ENCODE measurements at places on chromosomes 5 and 9.
A peak's percentile ranks its signal among the peaks of the same experiment; 100 is the strongest.

- peak; percentile 61 for DNase-seq
These were observed 2.7 kb downstream of the GCNT4 start for GRCh38 chr5:75049456-75050351.

DNA sequence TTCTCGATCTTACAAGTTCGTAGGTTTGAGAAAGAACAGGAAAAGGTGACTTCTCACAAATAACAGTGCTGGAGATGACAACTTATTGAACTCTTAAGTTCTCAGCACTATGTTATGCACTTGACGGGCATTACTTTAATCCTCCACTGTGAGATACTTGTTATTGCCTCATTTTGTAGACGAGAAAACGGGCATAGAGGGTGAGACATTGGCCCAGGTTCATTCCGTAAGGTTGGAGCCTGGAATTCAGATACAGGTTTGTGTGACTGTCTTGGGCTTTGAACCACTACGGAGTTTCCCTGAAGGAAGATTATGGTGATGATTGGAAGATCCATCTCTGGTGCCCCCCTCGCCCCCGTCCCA is 657 bp downstream of the MAT2B start:
- peak; percentile 45 for DNase-seq

DNA sequence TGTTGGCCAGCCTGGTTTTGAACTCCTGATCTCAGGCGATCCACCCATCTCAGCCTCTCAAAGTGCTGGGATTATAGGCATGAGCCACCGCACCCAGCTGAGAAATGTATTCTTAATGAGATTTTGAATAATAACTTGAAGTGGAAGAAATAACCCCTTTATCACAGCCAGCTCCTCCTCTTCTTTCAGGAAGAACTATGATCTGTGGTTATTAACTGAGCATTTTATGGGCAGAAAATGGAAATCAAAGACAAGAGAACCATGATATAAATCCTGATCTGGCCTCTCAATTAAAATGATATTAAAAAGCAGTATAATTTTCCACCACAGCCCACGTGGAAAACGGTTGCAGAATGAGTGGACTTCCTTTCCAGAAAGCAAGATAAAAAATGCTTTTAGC is 206.6 kb downstream of the PRELID2 start:
- no peak for DNase-seq

- DNase-seq = no peak
These were observed 245.7 kb downstream of the ASTN2 start for GRCh38 chr9:117169089-117169621.

DNA sequence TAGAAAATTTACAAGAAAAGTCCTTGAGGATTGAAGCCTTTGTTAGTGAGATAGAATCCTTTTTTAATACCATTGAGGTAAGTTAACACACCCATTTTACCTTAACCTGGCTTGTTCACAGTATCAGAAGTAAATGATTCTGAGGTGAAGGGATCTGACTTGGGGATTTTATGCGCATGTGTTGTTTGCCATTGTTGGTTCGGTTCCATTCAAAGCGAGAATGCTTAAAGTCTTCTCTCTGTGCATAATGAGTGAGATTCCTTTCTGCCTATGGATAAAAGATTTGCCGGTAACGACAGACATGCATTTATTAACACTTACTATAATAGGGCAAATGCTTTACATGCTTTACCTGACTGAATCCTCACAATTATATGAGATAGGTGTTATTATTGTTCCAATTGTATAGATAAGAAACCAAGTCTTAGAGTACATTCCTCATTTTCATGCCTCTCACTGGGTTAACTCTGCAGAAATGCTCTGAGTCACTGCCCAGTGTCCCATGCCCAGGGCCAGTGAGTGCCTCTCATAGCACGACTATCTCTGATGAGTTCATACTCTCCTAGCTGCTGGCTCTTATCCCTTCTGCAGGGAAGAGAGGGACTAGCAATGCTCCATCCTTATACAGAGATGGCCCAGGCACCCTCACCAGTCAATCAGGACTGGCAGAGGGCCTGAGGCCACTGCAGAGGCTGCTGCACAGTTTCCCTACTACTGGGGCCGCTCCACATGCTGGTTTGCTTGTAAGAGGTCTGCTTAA is 54.4 kb downstream of the CMYA5 start:
- DNase-seq = peak; percentile 2

- no peak for DNase-seq
These were observed 62.8 kb downstream of the MAP1B start for GRCh38 chr5:72170101-72170500.

GRCh38 chr9:120137186-120137840 is 442.7 kb downstream of the CDK5RAP2 start:
- no peak for DNase-seq

DNA sequence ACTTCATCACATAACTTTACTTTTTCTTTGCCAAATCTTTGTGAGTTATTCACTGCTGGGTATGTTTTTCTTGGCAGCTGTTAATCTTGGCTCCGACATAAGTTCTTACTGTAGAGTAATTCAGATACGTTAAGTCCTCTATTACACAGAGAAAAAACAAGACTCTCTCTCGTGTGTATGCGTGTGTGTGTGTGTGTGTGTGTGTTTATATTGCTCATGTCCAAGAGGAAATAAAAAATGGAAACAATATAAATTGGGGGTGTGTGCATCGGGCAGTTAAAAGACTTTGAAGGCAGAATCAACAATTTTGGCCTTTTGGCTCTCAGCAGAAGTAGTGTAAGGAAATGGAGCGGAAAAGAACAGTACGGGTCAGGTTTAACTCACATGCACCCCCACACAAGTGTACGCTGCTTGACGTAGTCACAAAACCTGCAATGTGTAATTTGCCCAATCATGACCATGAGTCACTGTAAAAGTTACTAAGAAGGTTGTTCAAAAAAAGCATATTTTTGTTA is 67.2 kb upstream of the IFNE start:
- peak; percentile 95 for DNase-seq

DNA sequence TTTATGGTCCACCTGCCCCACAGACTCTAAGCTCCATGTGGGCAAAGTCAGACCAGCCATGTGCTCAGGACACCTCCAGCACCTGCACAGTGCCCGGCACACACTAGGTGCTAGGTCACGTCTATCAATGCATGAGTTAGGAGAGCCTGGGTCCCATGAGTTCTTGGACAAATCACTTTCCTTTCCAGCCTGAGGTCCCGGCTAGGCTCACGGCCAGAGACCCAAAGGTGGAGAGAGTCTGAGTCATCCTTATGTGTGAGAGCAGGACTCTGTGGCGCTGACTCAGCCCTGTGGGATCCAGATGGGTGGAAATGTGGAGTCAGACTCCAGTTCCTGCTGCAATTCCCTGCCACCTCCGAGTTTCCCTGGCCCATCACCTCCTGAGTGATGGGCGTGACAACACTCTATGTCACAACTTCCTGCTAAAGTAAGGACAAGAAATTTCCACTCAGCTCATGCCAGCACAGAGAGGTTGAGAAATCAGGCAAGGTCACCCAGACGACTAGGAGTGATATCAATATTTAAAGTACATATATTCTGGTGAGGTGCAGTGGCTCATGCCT is 2.5 kb upstream of the ST6GALNAC4 start:
- peak; percentile 97 for DNase-seq

DNA sequence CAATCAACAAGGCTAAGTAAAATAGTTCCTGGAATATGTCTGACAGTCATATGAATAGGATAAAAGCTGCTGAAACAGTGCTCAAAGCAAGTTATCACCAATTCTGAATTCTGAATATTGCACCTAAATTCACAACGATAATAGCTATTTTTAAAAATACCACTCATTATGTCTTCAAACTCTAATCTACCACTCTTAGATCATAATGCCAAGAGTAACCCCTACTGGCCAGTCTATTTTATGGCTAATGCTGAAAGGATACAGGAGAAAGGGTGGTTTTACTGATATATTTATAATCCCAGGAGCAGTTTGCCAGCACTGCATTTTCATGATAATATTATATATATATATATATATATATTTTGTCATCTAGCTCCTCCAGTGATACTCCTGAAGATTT is 232.8 kb downstream of the PDE4D start:
- DNase-seq = peak; percentile 42

- DNase-seq = peak; percentile 13
These were observed at the start of gene SH3GL2 for GRCh38 chr9:17578911-17579793. TSS of gene SH3GL2 (plus strand) at chr9:17579066.

All from amniotic epithelial cell (primary cell).